ENCODE measurements at places on chromosomes 1 and 21.

GRCh38 chr1:199279067-199279466 lies 640.2 kb downstream of the PTPRC start:
- DNase-seq: no peak

DNA sequence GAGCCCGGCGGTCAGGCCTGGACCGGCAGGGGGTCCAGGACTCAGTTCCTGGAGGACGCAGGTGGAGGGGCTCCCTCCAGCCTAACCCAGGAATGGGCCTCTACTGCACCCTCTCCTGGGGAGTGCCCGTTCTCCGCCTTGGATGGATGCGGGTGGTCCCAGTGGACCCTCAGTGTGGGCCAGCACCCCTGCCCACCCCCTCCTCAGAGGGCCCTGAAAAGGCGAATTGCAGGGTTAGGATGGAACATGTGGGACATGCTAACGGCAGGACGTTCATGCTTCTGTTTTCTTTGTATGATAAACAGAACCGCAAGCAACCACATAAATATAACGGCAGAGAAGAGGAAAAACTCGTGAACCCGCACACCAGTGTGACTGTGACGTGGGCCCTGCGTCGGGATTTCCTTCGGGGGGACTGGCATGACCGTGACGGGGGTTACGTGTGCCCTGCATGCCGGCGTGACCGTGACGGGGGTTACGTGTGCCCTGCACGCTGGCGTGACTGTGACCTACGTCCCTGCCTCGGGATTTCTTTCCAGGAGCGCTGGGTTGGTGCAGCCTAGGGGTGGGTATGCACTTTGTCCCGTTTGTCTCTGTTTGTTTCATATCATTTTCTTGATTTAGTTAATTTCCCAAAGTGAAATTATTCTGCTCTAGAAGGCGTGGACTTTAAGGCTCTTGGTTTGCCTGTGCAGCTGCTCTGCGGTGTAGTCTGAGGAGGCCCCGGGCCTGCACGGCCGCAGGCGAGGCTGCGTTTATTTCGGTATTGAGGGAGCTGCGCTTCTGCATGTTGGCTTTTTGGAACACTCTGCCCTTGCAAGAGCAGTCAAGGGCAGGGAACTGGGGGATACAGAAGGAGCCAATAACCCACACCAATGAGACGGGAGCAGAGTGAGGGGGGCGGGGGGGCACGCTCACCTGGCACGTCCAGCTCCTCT lies 3.1 kb downstream of the FTCD start:
- no peak for DNase-seq

GRCh38 chr21:8994640-8995511 lies 1526.5 kb upstream of the TPTE start:
- no peak for DNase-seq

DNA sequence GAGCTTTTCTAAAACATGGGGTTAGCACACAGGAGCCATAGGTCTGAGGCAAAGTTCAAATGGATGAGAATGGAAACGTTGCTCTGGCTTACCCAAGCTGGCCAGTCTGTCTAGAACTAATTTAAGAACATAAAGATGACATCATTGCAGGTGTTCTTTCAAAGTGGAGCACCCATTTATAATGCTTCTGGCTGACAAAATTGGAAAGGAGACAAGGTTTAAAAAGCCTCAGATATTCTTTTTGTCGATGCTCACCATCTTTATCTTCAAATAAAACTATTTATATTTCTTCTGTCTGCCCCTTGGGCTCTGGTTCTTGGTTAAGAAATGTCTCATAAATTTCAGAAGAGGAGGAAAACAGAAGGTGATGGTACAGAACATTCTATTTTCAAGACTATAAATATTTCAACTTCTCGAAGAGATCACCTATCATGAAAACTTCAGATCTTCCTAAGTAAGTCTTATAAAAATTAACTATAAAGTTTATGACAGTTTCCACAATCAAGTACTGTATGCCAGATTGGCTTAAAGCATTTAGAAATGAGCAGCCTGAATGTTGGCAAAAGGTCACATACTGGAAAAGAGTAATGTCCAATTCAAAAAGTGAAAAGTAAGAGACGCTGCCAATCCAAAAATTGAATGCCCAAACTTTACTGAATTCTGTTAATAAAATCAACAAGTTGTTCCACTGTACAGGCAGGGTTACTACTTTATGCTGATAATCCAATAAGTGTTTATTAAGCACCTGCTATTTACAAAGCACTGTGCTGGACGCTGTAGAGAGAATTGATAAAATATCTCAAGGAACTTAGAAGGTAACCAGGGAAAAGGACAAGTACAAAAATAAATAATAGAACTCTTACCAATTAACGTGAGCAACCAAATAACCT lies 92.0 kb downstream of the ETS2 start:
- no peak for DNase-seq

DNA sequence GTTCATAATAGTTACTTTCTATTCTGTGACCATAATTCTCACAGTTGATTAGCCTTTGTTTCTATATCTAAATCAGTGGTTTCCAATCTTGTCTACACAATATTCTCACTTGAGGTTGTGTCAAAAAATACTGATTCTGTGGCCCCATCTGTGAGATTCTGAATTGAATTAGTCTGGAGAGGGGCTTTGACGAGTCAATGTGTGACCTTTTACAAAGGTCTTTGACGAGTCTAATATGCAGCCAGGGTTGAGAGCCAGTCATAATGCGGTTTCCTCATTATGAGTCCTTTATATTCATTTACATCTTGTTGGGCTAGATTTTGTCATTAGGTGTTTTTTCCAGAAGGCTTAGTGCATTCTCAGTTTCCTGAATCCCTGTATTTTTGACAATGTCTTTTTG lies 19.7 kb downstream of the FCRL5 start:
- DNase-seq: no peak

- DNase-seq: no peak
These were observed 19.5 kb downstream of the RCAN1 start for GRCh38 chr21:34595457-34595856.

DNA sequence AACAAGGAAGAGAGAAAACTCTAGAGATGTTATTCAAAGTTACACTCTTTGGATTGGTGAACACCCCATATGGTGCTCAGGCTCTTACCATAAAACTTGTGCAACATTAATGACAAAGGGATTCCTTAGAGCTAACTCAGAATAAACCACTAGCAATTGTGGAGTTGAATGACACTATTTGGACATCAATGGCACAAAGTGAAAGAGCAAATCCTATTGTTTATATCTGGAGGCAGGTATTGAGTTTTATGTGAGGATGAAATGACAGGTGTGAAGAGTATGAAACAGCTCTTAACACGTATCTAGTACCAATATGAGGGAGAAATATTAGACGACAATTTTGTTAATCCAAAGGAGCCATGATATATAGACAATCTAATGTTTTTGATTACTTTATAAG lies 584.9 kb upstream of the PBX1 start:
- no peak for DNase-seq
